ENCODE measurements at places on chromosomes 3 and 15.

GRCh38 chr15:67420137-67420536 is 100.8 kb upstream of the C15orf61 start:
- DNase-seq: no peak

- DNase-seq: no peak
Observed at GRCh38 chr15:81271761-81272644, 51.9 kb downstream of the STARD5 start.

- DNase-seq: no peak
Observed at GRCh38 chr15:69713726-69714559, 261.3 kb downstream of the RPLP1 start.

DNA sequence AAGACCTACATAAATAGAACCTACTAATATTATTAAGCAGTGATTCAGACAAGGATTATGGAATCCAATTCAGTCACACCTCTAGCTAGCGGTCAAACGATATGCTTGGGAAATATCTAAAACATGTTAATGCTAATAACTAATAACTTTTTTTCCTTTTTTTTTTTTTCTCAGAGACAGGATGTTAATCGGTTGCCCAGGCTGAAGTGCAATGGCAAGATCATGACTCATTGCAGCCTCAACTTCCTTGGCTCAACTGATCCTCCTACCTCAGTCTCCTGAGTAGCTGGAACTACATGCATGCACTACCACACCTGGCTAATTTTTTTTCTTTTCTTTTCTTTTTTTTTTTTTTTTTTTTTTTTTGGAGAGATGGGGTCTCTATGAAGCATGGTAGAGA is 124.1 kb downstream of the NR2E3 start:
- DNase-seq: no peak

GRCh38 chr3:9088441-9089353 is 125.4 kb upstream of the RAD18 start:
- DNase-seq: no peak

GRCh38 chr15:36331531-36332275 is 247.7 kb upstream of the CDIN1 start:
- DNase-seq: no peak

DNA sequence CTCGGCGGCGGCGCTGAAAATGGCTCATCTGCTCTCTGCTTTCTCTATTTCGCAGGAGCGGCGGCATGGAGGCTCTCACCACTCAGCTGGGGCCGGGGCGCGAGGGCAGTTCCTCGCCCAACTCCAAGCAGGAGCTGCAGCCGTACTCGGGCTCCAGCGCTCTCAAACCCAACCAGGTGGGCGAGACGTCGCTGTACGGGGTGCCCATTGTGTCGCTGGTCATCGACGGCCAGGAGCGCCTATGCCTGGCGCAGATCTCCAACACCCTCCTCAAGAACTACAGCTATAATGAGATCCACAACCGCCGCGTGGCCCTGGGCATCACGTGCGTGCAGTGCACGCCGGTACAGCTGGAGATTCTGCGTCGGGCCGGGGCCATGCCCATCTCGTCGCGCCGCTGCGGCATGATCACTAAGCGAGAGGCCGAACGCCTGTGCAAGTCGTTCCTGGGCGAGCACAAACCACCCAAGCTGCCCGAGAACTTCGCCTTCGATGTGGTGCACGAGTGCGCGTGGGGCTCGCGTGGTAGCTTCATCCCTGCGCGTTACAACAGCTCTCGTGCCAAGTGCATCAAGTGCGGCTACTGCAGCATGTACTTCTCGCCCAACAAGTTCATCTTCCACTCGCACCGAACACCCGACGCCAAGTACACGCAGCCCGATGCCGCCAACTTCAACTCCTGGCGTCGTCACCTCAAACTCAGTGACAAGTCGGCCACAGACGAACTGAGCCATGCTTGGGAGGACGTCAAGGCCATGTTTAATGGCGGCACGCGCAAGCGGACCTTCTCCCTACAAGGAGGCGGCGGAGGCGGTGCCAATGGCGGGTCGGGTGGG is 790 bp downstream of the SKOR1 start:
- DNase-seq: no peak

GRCh38 chr3:60469481-60469880 is 781.8 kb downstream of the FHIT start:
- no peak for DNase-seq

DNA sequence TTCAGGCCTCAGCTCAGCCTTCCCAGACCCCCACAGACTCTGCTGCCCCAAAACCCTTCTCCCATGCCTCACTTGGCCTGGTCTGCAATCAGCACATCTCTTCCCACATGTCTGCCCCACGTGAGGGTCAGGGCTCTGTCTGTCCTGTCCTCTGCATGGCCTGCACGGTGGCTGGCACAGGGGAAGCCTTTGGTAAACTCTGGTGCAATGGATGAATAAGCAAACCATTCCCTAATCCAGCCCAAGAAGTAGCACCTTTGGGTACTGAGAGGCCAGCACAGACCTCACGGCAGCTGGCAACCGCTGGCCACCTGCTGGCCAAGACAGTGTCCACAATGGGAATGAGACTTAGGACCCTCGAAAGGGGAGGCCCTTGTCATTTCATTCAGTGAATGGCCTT is 27.7 kb downstream of the ABTB1 start:
- DNase-seq: no peak

GRCh38 chr15:89199746-89200145 is 21.6 kb downstream of the RLBP1 start:
- no peak for DNase-seq

DNA sequence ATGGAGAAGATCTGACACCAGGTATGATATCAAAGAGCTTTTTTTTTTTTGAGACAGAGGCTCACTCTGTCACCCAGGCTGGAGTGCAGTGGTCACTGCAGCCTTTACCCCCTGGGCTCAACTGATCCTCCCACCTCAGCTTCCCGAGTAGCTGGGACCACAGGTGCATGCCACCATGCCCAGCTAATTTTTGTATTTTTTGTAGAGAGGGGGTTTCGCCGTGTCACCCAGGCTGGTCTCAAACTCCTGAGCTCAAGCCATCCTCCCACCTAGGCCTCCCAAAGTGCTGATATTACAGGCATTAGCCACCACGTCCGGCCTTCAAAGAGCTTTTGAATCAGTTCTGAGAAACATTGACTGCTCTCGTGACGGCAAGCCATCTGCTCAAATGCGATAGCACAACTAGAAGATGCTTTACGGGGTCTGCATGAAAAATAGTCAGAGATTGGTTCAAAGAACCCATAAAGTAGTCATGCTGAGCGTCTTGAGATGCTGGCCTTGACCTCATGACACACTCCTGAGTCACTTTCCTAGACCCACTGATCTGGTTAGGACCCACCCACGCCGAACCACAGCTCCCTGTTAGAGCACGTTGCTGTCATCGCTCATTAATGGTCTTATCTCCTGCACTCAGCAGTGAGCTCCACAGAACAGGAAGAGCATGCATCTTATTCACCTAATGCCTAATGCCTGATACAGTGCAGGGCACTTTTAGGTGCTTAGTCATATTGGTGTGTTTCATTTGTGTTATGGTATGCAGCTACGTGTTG is 57.0 kb upstream of the NR2F2 start:
- DNase-seq: no peak

GRCh38 chr3:174202116-174202515 is 657.0 kb upstream of the NAALADL2 start:
- no peak for DNase-seq

DNA sequence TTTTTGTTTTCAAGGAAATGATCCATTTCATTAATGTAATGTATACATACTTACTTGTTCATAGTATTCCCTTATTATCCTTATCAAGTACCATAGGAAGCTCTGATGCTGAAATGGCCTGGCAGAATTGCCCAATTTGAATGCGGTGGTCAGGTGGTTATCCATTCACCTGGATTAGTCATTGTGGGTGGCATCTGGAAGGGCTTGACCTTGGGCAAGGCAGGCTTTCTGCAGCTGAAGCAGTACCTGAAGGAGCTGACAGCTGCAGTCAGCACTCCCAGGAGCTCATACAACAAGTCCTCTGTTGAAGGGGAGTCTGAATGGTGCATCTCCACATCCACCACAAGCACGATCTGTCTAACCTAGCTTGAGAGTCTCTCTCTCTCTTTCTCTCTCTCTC is 12.2 kb upstream of the IQCF5 start:
- no peak for DNase-seq

DNA sequence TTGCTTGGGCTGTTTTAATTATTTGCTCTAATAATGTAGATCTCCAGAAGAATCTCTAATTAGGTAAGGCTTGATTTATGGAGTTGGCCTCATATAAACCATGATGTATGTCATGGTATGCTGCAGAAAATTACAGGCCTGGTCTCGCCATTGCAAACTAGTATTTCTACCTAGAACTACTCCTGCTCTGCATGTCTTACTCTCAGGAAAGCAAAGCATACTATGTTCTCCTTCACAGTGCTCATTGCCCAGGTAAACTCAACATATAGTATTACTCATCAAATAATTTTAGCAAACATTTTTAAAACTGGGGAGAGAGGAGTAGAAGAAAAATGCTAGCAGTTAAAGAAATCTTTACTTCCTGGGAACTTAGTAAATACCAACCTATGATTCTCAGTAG is 90.7 kb downstream of the FILIP1L start:
- DNase-seq: no peak

DNA sequence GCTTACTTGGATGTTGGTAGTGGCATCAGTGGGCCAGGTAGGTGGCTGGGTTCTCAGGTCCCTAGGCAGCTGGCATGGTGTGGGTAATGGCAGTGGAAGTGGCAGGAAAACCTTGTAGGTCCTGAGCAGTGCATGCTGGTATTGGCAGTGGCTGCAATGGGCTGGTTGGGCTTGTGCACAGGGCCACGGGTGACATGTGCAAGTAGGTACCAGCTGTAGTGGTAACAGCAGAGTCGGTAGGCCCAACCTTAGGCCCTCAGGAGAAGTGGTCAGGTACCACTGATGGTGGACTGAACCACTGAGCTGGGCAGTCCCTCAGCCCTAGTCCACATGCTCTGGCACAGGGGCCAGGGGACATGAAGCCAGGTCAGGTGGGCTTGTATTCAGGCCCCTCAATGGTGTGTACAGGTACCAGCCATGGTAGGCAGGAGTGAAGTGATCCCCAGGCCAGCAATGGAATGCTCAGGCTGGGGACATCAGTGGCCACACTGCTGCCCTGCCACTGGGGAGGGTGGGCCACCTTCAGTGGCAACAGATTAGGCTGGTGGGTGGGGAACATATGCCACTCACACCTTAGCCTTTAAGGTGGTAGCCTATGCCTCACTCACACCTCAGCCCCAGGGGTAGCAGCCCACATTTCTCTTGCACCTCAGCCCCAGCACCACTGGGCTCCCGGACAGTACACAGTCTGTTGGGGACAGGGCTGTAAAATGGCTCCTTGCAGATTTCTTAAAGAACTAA is 118.1 kb downstream of the LRRK1 start:
- no peak for DNase-seq

DNA sequence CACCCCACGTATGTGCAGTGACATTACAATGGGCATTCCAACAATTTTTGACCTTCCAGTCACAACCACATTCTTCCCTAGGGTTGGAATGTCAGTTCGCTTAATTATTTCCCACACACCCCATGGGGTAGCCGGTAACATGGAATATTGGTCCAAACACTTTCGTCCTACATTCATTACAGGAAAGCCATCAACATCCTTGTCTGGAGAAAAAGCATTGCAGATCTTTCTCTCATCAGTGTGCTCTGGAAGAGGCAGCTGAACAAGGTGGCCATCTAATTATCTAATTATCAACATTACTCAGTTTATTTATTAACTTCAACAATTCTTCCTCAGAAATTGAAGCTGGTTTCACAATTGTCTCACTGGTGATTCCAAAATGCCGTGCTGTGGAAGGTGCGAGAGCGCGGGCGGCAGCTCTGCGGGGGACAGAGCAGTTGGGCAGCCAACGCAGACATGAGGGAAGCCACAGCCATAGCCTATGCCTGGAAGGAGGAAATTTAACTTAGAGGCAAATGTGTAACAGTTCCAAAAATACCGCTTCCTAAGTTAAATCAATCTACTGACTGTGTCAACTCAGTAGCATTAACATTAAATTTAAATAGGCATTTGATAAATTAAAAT is 1158.9 kb upstream of the EPHA6 start:
- DNase-seq: no peak

DNA sequence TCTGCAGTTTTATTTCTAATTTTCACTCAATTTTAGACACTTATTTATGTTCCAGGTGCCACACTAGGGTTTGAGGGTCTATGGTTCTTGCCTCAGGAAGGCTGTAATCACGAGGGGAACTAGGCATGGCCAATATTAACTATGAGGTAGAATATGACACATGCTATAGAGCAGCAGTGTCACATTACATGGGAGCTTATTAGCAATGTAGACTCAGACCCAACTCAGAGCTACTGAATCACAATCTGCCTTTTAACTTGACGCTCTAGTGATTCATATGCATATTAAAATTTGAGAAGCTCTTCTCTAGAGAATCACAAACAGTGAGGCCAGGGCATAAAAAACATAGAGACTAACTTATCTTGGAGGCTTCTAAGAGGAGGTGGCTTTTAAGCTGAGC is 32.8 kb upstream of the MRPL3 start:
- no peak for DNase-seq

GRCh38 chr3:42658091-42658770 is 4.7 kb downstream of the ZBTB47 start:
- no peak for DNase-seq

- no peak for DNase-seq
Observed at GRCh38 chr3:21377071-21377769, 373.8 kb downstream of the ZNF385D start.

- peak; percentile 18 for DNase-seq
Observed at GRCh38 chr3:158352551-158352950, 218.4 kb upstream of the MLF1 start.

DNA sequence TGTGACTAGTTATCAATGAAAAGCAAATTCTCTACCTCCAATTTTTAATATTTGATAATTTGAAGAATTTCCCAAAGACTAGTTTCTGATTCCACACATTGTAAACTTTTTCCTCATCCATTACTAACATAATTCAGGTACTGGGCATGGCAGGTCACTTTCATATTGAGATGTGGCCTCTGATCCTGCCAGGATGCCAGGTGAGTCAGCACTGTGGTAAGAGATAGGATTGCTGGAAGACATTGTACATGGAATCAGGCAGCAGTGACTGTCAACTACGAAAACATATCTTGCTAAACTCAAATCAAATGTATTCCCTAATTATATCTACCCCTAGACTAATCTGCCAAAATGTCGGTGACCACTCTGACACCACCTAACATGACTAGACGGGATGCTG is 33.2 kb upstream of the POU1F1 start:
- DNase-seq: no peak

DNA sequence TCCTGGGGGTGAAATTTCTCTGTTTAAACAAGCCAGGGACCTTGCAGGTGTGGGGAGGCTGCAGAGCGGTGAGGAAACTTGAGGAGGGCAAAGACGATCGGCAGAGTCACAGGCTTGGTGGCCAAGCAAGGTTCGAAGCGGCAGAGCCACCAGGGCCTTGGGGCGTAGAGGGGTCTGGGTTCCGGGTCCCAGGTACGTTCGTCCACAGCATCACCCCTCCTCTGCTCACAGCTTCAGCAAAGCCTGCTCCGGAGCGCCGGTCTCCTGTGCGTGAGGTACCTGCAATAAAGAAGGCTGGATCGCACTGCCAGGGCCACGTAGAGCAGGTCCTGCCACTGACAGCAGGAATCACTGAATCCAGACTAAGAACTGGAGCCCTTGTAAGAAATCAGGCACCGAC is 66.8 kb upstream of the PCSK6 start:
- DNase-seq: no peak

GRCh38 chr3:43162230-43163084 is 56.6 kb upstream of the POMGNT2 start:
- DNase-seq: no peak
